ENCODE measurements at places on chromosomes 12 and 14. TPM values are rescaled to one million over a fixed set of nuclear protein-coding genes. Genes with fewer than 3 reads are reported as not detected.

CLBA1 gene
- polyA plus RNA-seq: 19.6 TPM

CISTR gene
- polyA plus RNA-seq: not detected

FNTB gene
- 36.7 TPM for polyA plus RNA-seq

CLEC7A gene
- 2.1 TPM for polyA plus RNA-seq

RIMBP2 gene
- polyA plus RNA-seq: 16.2 TPM

TCL1A gene
- 0.50 TPM for polyA plus RNA-seq

ACOT4 gene
- polyA plus RNA-seq: 3.5 TPM

All from renal pelvis (tissue), 12 donors.